ENCODE measurements at places on chromosomes 7 and 10.
A peak's percentile ranks its signal among the peaks of the same experiment; 100 is the strongest.

- no peak for DNase-seq
These were observed 231.1 kb downstream of the ARHGAP12 start for GRCh38 chr10:31697271-31698180.

- no peak for DNase-seq
These were observed 238.9 kb downstream of the CACNA2D1 start for GRCh38 chr7:82204694-82205093.

DNA sequence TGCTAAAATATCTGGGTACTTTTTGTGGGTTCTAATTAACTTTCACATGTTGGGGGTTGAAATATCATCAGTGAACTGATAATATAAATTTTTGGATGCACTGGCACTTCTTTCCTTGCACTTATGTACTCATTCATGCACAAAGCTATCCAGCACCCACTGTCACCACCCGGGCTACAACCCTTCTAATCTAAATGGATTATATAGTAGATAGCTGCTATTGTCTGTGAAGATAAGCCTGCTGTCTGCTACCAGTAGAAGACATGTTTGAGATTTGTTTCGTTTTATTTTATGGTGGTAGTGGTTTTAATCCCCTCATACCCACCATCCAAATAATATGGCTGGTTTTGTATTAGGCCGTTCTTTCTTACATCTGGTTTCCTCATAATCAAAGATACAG, 353.5 kb upstream of the LRGUK start:
- DNase-seq = no peak

DNA sequence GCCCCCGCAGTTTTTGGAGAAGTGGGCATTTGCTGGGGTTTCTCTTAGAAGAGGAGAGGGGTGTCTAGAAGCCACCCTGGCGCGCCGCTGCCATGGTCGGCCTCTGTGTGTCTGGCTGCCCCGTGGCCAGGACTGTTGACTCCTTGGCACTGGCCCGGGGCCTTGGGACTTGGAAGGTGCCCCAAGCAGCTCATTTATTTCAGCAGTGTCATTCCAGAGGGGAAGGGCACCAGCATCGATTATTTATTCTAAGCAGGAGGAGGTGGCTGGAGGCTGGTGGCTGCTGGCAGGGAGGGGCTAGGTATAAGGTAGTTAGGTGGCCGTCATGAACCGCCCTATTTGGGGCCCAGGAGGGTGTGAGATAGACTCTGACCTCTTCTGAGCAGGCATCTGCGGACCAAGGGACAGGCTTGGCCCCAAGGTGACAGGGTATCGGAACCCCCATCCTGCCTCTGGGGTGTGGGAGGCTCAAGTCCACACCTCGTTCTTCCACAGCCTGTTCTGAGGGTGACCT, 1.6 kb downstream of the GTF2IRD1 start:
- DNase-seq = peak; percentile 51

DNA sequence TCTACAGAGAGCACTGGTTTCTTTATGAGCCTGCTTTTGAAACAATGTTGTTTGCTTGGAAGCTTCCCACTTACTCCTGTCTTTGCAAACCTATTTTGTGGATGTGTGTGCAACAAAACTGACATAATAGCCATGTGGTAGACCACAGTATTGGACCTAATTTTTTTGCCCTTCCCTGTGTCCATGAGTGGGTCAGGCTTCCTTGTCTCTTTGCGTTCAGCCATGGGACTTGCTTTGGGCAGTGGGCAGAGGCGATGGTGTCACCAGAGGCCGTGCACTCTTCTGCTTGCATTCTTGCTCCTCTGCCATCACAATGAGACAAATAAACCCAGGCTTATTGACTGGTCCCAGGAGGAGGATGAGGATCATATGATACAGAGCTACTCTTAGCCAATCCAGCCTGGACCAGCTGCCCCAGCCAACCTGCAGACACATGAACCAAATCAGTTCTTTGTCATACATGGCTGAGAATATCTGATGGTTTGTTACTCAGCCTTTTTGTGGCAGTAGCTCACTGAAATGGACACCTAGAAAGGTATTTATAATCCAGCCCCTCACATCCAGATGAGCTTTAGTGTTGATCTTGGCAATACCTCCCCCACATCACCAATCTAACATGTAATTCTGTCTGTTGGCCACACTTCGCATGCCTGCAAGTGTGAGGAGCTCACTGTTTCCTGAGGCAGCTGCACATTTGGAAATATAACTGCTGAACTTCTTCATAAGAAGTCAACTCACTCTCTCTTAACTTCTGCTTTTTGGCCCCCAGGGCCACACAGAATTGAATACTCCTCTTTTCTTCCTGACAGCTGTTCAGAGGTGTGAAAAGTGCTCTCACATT, 427.8 kb upstream of the ZMIZ1 start:
- no peak for DNase-seq

DNA sequence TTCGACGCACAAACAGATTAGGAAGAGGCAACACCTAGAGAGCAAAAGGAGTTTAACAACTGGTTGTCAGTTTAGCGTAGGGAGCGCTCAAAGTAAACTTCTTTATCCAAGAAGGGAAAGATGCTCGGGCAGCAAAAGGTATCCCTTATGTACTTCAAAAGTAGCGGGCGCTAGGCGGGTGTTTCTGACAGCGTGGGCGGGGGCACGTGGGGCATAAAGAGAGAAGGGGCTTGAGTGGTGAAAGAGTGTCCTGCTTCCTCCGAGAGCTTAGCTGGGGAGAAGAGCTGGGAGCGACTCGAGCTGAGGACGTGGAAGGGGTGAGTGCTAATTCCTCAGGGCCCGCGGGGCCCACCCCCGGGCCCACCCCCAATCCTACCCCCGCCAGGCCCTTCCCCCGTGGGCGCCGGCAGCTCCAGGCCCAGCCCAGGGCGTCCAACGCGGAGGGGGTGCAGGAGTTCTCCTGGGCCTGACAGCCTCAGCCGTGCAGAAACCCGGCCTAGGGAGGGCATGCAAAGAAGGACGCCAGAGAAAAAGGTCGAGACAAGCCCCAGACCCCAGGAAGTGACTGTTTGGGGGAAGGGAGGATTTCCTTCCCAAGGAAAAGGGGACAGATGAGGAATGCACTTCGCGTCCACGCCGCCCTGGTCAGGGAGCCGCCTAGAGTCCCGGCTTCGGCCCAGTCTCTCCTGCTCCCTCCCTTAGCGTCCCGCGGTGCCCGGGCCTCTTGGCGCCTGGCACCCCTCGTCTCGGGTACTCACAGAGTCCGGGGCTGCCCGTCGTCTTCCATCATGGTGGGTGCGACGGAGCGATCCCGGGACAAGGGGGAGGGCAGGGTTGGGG, 868 bp downstream of the TIAL1 start:
- no peak for DNase-seq

DNA sequence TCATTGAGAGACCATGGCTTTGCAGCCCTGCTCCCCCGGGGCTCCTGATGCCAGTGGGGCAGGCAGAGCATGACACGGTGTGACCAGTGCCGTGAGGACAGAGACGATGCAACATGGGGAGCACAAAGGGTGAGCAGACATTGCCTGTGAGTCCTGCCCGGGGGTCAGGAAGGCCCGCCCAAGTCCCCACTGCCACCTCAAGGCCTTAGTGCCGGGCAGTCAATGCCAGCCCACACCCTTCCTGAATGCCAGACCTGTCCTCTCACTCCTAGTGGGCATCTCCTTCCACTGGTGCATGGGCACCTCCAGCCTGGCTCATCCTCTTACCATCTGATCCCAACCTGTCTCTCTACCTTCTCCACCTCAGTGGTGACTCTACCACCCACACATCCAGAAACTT, 157.9 kb upstream of the ZMIZ1 start:
- DNase-seq = no peak

DNA sequence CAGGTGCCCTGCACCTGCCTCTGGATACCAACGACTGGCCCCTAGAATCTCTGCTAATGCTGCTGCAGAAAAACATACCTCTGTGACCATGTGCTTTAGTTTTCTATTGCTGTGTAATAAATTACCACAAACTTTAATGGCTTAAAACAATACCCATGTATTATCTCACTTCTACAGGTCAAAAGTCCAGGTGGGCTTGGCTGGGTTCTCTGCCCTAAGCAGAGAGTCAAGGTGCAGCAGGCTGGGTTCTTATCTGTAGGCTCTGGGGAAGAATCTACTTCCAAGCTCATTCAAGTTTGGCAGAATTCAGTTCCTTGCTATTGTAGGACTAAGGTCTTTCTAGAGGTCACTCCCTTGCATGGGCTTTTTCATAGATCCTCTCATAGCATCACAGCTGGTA, 52.3 kb downstream of the CCDC71L start:
- no peak for DNase-seq

DNA sequence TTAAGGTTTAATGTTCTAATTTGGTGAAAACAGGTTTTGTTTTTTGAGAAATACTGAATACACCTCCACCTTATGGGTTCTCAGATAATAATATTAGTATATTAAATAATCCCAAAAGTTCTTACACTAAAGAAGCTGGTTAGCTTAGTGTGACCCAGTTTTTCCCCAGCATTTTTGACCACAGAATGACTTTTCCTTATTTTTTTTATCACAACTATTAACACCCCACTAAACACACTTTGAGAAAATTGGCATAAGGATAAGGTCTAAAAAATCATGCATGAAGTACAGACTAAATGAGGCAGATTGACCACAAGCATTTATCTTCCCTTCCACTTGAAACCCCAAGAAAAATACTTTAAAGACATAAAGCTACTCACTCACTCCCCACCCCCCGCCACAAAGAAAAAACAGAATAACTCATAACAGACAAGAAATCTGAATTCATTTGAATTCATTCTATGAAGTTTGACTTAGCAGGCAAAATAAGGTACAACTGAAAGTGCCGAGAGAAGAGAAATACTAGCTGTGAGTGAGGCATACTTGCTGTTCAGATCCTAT, 49.7 kb upstream of the WNT16 start:
- DNase-seq = no peak
